ENCODE measurements at places on chromosomes 16 and 17. TPM values are rescaled to one million over a fixed set of nuclear protein-coding genes. Genes with fewer than 3 reads are reported as not detected.

Gene CRHR1
- total RNA-seq: not detected

Gene PMFBP1
- total RNA-seq: 7.2 TPM

Gene ABCC1
- 16.1 TPM for total RNA-seq

Gene LAT
- 10.0 TPM for total RNA-seq

Gene RAB11FIP4
- total RNA-seq: 1.9 TPM

Gene ARHGAP44
- total RNA-seq: 3.4 TPM

Gene SOCS1
- 11.7 TPM for total RNA-seq

Gene UBB
- total RNA-seq: 661 TPM

Gene KCTD19
- total RNA-seq: not detected

Gene RNF222
- total RNA-seq: not detected

Gene USP7
- total RNA-seq: 86.2 TPM

Gene ITGAD
- total RNA-seq: 0.22 TPM

Gene ANKRD40CL
- total RNA-seq: not detected

Gene CD7
- 1.8 TPM for total RNA-seq

Gene TAOK2
- total RNA-seq: 25.7 TPM

Gene KRTAP4-1
- not detected for total RNA-seq

Gene SMPD3
- not detected for total RNA-seq

Gene KRTAP3-2
- total RNA-seq: not detected

Gene SCARF1
- total RNA-seq: 8.6 TPM

Gene PIMREG
- total RNA-seq: not detected

Gene CCDC144A
- total RNA-seq: 24.9 TPM

Gene BCKDK
- 45.2 TPM for total RNA-seq

Gene KCNH4
- not detected for total RNA-seq

Gene PFN1
- total RNA-seq: 584 TPM

Gene ELP5
- 43.4 TPM for total RNA-seq

Gene TVP23A
- 0.34 TPM for total RNA-seq

Gene CX3CL1
- 4.7 TPM for total RNA-seq

Gene METTL22
- 25.1 TPM for total RNA-seq

Gene ZNF385C
- not detected for total RNA-seq

Gene RASL10B
- total RNA-seq: 28.2 TPM

Gene C17orf113
- total RNA-seq: not detected

Gene ALOX12B
- not detected for total RNA-seq

Gene TSPAN10
- total RNA-seq: not detected

Gene EFNB3
- 0.22 TPM for total RNA-seq

Gene MT1G
- not detected for total RNA-seq

Measured in subcutaneous adipose tissue (tissue), 4 donors.